ENCODE measurements at places on chromosomes 12 and 14.
A peak's percentile ranks its signal among the peaks of the same experiment; 100 is the strongest.

DNA sequence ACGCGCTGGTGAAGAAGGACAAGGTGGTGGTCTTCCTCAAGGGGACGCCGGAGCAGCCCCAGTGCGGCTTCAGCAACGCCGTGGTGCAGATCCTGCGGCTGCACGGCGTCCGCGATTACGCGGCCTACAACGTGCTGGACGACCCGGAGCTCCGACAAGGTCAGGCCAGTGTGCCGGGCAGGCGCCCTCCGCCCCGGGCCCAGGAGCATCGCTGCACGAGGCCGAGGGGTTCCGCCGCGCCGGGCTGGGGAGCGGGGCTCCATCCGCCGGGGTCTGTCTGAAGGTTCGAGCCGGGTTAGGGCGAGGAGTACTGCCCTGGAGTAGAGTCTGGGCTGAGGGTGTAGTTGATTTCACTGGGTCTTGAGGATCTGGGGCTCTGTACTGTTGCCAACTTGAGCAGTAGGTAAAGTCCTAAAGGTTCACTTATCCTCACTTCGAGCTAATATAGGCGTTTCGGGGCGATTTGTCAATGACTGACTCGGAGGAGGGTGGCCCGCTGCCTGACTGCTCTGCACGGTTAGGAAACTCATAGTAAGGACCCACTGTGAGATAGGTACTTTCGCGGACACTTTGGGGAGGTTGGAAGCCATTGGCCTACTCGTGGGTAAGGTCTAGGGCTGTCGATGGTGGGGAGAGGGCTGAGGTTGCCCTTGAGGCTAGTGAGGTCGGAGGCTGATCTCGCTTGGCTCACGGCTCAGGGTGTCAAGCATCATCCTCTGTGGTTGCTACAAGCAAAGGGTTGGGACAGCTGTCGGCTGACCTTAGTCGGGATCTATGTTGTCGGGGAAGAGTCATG, 574 bp downstream of the GLRX5 start:
- peak overlapping the region; percentile 91 for H3K27ac ChIP-seq
- H3K4me3 ChIP-seq: peak overlapping the region; percentile 88
- DNase-seq: no peak
- H3K36me3 ChIP-seq: no peaks in the 10 kb centered on the region
- peaks cover 41% of the 10 kb centered on the region for H3K4me1 ChIP-seq

DNA sequence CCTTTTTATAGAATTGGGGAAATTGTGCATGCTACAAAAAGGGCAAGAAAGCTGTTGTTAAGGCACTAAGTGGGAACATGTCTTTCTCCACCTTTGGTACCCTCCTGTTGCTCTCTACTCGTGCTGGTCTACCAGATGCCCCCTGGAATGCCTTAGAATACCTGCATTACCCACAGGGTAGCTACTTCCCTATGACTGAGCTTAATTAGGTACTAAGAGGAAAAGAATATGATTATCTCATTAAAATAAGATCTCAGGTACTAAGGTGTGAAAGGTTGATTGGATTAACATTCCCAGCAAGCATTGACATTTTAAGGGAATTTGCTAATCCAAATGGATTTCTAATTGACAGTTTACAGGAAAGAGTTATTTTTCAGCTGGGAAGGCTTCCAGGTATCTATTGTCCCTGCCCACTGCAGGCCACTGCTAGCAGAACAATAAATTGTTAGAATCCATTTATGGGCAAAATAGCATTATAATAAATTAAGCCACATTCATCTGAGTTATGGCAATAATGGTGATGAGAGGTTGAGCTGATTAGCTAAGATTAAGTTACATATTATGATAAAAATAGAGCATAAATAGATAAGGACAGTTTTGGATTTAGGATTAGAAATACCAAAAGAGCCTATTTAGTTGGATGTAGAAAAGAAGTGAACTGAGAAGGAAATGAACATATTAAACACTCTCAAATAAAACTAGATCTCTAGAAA, 67.8 kb upstream of the GRIP1 start:
- H3K4me3 ChIP-seq: no peak overlapping the region
- no peaks in the 10 kb centered on the region for H3K27me3 ChIP-seq
- H3K36me3 ChIP-seq: no peaks in the 10 kb centered on the region
- no peak overlapping the region for H3K27ac ChIP-seq
- no peak for DNase-seq

- H3K4me3 ChIP-seq: peak overlapping the region; percentile 13
- no peak for DNase-seq
- H3K27ac ChIP-seq: peak overlapping the region; percentile 67
- no peaks in the 10 kb centered on the region for H3K27me3 ChIP-seq
- H3K4me1 ChIP-seq: peaks cover 16% of the 10 kb centered on the region
- no peaks in the 10 kb centered on the region for H3K36me3 ChIP-seq
Measured at GRCh38 chr14:45891417-45892080, 638.5 kb upstream of the MIS18BP1 start.

DNA sequence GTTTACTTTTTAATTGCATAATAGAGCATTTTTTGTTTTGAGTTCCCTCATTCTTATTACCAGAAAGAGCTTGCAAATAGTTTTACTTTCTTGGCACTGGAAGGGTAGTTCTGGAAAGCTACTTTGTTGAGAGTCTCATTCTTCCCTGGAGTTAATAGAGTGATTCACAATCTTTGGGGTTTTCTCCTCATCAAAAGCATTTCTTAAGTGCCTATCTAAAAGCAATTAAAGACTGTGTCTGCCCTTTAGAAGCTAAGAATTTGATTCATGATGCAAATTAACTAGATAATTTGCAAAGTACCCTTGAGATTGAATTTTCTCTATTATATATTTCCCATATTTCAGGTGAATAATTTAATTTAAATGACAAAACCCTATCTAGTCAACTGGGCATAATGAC, 8.1 kb upstream of the BMAL2 start:
- H3K27ac ChIP-seq: no peak overlapping the region
- no peaks in the 10 kb centered on the region for H3K4me1 ChIP-seq

- no peak overlapping the region for H3K4me3 ChIP-seq
- no peaks in the 10 kb centered on the region for H3K27me3 ChIP-seq
- H3K36me3 ChIP-seq: peaks cover 8% of the 10 kb centered on the region
- DNase-seq: no peak
Measured at GRCh38 chr12:132089407-132089910, 54.7 kb downstream of the DDX51 start.

GRCh38 chr12:21659383-21659782, 1.7 kb upstream of the LDHB start:
- no peak overlapping the region for H3K4me3 ChIP-seq
- no peak for DNase-seq
- H3K36me3 ChIP-seq: no peaks in the 10 kb centered on the region
- H3K27ac ChIP-seq: no peak overlapping the region
- peaks cover 10% of the 10 kb centered on the region for H3K4me1 ChIP-seq

DNA sequence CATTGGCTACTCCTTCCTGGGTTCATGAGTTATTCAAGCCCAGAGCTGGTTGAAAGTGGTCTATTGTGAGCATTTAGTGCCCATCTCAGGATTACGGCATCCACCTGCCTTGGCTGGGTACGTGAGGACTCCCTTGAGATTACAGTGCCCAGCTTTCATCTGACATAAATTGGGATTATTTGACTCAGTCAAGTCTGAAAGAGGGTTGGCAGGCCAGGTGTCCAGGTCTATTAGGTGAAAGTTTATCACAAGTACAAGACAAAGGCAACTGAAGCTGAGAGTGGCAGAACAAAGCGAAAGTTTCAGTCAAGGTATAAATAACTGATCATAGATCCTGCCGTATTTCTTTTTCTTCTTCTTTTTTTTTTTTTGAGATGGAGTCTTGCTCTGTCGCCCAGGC, 84.6 kb upstream of the ATF7IP start:
- H3K27me3 ChIP-seq: no peaks in the 10 kb centered on the region
- no peaks in the 10 kb centered on the region for H3K36me3 ChIP-seq
- peaks cover 6% of the 10 kb centered on the region for H3K4me1 ChIP-seq
- no peak for DNase-seq
